ENCODE measurements at places on chromosomes 5 and 9.

GRCh38 chr5:180399401-180400215, 46.5 kb upstream of the GFPT2 start:
- DNase-seq, result no peak

DNA sequence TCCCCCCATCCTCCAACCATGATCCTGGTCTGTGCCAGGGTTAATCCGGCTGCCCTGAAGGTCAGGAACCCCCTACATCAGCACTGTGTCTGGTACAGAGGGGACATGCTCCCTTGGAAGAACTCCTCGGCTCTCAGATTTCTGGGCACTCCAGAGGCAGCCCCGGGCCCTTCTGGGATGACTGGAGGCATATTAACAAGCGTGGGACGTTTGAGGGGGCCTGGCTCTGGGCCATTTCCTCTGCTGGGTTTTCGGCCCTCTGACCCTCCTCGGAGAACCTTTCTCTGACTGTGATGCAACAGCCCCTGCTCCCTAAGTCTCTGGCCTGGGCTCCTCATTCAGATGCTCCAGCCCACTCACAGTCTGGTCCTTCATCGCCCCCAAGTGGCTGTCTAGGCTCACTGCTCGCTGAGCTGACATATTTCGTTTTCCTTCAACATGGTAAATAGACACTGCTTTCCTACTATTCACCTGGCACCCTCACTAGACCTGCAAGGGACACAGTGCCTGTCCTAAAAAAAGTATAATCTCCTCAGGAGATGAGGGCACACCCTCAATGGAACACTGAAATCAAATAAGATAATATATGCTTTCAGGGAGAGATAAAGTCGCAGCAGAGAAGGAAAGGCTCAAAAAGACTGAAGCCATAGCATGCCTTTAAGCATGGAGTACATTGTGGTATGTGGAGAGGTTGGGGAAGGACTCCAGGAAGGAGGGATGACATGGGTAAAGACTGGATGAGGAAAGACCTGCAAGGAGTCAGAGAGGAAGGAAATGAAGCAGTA, 404.7 kb upstream of the TRPC7 start:
- DNase-seq, result peak; percentile 66

GRCh38 chr5:67164856-67165525, 31.6 kb downstream of the CD180 start:
- no peak for DNase-seq

DNA sequence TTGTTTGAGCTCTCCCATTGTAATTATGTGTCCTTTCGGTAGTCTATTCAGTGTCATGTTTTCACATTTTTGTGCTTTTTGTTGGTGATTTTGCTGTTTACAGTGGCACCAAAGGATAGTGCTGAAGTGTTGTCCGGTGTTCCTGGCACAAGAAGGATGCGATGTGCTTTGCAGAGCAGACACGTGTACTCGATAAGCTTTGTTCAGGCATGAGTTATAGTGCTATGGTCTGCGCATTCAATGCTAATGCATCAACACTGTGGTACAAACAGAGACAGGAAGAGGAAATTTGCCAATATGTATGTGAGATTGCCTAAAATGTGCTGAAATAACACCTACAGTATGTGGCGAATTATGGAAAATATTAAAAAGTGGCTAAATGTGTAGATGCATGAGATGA, 913.4 kb upstream of the ACO1 start:
- DNase-seq, result no peak

- DNase-seq, result no peak
Measured at GRCh38 chr9:136142859-136143214, 24.2 kb upstream of the TMEM250 start.

GRCh38 chr5:112594095-112594850, 143.4 kb upstream of the APC start:
- DNase-seq, result no peak

GRCh38 chr9:116713271-116713670, 26.2 kb downstream of the TRIM32 start:
- DNase-seq, result no peak

DNA sequence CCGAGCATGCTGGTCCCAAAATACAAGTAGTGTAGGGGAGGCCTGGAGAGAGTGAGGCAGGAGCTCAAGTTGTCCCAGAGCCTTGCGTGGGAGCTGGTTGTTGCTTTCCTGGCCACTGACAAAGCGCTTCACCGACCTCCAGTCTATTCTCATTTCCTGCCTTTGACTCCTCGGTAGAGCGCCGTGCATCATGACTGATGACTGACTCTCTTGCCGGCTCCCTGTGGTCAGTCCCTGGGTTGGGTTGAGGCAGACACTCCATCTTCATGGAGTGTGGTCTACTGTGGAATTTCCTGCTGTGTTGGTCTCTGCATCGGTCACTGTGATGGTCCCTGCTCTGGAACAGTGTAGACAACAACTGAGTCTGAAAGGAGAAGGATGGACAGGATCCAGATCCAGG, 175.1 kb upstream of the S1PR3 start:
- DNase-seq, result no peak

DNA sequence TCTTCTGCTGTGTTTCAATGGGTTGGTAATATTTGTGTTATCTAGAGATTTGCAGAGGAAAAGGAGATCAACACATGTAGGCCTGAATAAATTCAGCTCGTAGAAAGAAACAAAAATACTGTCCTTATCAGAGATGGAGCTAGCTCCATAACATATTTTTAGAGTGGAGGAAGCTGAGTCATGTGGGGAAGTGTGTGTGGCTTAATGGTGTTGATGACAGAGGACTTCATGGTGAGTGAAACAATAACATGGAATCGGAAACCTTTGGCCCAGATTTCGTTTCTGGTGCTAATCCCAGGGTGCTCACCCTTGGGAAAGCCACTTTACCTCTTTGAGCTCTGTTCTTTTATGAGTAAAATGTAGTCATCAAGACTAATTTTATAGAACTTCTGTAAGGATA, 825.0 kb downstream of the TLR4 start:
- DNase-seq, result peak; percentile 98

DNA sequence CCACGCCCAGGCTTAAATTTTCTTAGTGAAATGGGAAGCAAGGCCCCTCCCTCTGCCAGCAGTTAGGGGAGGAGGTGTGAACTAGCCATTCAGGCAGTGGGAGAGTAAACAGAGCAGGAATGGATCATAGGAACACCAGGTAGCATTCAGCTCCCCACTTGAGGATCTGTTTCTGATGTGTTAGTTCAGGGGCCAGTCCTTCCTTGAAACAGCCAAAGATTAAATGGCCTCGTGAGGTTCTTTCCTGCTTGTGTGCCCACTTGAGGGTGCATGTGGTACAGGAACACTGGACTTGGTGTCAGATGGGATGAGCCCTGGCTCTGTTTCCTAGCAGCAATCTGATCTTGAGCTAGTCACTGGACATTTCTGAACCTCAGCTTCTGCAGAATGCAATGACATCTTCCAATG, 21.2 kb downstream of the FAXDC2 start:
- no peak for DNase-seq

DNA sequence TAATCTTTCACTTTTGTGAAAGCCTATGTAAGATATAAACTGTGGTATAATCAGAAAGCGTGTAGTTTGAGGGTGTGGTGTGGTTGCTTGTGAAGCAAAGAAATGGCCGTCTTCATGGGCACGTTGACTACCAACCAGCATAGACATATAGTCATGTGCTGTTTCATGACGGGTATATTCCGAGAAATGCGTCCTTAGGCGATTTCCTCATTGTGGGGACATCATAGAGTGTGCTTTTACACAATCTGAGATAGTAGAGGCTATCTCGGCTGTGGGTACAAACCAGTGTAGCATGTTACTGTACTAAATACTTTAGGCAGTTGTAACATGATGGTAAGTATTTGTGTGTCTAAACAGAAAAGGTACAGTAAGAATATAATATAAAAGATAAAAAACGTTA, 79.7 kb upstream of the LRRC70 start:
- no peak for DNase-seq

All from endothelial cell of umbilical vein (primary cell).